ENCODE measurements at places on chromosomes 4 and X.
A peak's percentile ranks its signal among the peaks of the same experiment; 100 is the strongest.

GRCh38 chrX:133306316-133306715 lies 88.2 kb upstream of the TFDP3 start:
- no peak for DNase-seq

DNA sequence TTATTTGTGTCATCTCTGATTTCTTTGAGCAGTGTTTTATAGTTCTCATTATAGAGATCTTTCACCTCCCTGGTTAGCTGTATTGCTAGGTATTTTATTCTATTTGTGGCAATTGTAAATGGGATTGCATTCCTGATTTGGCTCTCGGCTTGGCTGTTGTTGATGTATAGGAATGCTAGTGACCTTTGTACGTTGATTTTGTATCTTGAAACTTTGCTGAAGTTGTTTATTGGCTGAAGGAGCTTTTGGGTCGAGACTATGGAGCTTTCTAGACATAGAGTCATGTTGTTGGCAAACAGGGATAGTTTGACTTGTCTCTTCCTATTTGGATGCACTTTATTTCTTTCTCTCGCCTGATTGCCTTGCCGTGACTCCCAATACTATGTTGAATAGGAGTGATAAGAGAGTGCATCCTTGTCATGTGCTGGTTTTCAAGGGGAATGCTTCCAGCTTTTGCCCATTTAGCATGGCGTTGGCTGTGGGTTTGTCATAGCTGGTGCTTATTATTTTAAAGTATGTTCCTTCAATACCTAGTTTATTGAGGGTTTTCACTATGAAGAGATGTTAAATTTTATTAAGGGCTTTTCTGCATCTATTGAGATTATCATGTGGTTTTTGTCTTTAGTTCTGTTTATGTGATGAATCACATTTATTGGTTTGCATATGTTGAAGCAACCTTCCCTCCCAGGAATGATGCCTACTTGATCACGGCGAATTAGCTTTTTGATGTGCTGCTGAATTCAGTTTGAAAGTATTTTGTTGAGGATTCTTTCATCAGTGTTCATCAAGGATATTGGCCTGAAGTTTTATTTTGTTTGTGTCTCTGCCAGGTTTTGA lies 72.7 kb upstream of the BOD1L1 start:
- DNase-seq: no peak

DNA sequence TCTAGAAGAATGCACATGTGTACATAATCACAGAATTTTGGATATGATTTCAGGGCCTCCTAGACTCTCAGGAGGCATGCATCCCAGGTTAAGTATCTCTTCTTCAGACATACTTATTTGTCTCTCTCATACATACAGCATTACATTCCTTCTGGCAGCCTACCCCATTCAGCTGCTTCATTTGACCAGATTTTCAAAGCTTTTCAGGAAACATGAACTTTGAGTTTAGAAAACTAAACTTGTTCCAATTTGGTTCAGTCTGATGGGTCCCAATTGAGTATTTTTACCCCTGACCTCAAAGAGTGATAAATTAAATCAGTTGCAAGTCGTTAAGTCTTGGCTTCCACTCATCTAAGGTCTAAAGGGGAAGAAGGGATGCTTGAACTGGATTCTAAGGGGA lies 330.9 kb downstream of the ARHGAP24 start:
- DNase-seq: no peak

DNA sequence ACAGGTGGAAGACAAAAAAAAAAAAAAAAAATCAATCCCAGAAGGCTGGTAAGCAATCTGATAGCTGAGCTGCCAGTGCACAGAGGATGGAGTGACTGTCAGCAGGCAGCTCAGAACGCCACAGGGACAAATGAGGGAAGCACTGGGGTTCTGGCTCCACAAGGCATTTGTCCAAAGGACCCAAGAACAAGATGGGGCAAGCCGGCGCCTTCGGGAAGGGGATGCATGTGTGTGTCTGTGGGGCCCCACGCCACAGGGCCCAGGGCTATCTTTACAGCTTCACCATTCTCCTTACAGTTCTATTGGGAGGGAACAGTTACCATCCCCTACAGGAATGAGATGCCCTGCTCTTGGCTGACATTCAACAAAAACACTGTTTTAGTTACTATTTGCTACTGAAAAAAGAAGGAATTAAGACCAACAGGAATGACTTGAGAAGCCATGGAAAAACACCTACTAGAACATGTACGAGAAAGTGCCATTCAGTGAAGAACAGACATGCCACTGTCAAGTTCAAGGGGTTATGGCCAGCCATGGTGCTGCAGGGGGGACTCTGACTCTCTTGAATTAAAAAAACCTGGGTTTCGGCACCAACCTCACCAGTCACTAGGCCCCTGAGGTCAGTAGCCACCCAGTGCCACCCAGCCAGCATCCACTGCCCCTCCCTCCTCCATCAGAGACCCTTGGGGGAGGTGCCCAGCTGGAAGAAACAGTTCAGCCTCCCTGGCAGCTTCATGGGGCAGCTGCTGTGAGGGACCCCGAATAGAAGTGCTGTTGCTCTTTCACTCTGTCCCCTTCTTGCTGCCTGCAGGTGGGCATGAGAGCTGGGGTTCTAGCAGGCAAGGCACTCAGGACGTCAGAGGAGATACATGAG lies 18.5 kb downstream of the WDR1 start:
- DNase-seq: no peak

DNA sequence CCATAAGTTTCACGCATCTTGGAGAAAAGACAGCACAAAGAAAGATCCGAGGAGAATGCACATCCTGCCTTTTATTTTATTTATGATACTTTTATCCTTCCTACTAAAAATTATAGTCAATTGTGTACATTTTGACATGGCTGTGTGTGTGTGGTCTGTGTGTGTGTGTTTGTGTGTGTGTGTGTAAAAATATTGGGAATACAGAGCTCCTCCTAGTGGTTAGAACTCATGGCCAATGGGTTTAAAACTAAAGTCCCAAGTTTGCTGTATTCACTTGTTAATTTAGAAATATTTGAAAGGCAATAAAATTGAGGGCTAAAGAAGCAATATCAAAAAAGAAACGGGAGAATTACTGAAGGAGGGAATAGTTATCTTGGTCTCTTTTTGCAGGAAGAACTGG lies 47.5 kb downstream of the NKX6-1 start:
- peak; percentile 11 for DNase-seq

- DNase-seq: no peak
These were observed 55.0 kb downstream of the ATP11C start for GRCh38 chrX:139877710-139878414.

DNA sequence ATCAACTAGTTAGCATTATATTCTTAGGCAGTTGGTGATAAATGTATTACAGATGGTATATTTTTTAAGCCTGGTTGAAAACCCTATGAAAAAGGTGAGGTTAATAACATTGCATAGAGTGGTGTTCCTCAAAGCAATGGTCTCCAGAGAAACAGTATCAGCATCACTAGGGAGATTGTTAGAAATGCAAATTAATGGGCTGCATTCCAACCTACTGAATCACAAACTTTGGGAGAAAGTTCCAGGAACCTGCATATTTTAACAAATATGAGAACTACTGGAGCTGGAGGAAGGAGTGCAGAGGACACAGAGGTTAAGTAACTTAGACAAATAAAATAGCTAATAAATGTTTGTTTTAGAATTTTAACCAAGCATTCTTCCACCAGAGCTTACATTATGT lies 166.9 kb upstream of the PCDH10 start:
- DNase-seq: no peak

GRCh38 chrX:121407627-121408026 lies 360.2 kb downstream of the GLUD2 start:
- no peak for DNase-seq

- DNase-seq: peak; percentile 66
These were observed 4.3 kb upstream of the SLC26A1 start for GRCh38 chr4:997375-998071.

DNA sequence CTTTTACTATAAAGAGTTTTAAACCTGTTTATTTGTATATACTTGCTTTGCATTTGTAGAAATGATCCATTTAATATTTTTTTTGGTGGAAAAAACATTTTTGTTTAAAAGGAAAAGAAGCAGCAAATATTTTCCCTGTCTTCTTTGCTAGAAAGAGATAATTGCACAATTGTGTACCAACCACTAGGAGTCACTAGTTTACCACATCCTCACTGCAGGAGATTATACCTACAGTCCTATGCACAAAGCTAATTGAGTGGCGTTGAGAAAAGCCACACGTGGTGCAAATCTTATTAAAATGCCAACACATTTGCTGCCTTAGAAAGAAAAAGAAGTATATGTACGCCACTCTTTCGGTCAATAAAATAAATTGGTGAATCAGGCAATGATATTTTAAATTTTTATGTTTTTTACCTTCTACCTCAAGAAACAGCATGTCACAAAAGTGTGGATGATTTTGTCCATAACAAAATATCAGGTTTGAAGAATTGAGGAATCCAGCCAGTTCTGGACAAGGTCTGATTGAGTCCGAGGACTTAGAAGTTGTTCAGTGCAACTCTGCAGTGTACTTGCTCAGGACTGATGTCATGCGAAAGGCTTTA lies 102.9 kb downstream of the GRXCR1 start:
- peak; percentile 64 for DNase-seq

DNA sequence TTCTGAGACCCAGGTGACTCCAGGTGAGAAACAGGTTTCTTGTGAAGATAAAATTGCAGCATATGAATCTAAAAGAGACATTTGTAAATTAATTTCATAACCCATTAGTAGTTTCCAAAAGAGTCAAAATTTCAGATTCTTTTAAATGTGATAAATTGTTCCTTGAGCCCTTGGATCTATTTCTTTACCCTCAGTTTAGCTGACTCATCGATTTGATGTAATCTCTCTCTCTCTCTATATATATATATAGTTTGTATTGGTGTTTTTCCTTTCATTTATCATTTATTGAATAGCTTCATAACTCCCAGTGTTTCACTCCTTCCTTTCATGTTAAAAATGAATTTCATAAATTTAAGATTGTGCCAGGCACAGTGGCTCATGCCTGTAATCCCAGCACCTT lies 96.9 kb downstream of the RAPGEF2 start:
- DNase-seq: no peak

DNA sequence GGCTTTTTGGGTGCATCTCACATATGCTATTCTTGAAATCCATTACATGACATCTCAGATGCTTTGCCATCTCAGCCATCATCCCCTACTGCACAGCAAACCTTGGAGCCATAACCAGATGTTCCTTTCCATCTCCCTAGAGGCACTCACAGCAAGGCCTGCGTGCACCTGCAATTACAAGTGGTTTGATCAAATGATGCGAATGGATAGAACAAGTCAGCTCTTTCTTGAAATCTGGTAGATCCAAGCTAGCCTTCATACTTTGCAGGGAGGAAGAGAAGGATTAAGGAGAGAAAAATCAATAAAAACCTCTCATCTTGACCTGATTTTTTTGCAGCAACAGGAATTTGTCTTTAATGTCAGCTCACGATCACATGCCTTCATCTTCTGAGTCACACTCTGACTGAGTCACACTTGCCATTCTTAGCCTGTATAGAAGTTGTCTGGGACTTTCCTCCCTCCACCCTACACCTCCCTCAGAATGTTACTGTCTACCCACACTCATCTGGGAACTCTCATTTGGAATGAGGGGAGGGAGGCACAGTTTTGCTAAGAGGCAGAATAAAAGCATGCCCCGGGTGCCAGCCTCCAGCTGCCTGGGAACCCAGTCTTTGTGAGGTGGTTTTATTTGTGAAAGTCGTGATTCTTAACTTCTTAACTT lies 11.9 kb upstream of the TRIML1 start:
- DNase-seq: no peak

GRCh38 chrX:9942086-9942485 lies 25.1 kb upstream of the CLDN34 start:
- DNase-seq: peak; percentile 73

- peak; percentile 72 for DNase-seq
These were observed 212.4 kb upstream of the NDST4 start for GRCh38 chr4:115325836-115326235.

GRCh38 chrX:136030303-136031191 lies 45.3 kb downstream of the SLC9A6 start:
- no peak for DNase-seq

- DNase-seq: no peak
These were observed 328.7 kb downstream of the EPHA5 start for GRCh38 chr4:65341557-65341956.

- no peak for DNase-seq
These were observed 5.7 kb upstream of the CASP6 start for GRCh38 chr4:109708990-109709389.

GRCh38 chr4:112532267-112532666 lies 16.3 kb upstream of the NEUROG2 start:
- DNase-seq: no peak

DNA sequence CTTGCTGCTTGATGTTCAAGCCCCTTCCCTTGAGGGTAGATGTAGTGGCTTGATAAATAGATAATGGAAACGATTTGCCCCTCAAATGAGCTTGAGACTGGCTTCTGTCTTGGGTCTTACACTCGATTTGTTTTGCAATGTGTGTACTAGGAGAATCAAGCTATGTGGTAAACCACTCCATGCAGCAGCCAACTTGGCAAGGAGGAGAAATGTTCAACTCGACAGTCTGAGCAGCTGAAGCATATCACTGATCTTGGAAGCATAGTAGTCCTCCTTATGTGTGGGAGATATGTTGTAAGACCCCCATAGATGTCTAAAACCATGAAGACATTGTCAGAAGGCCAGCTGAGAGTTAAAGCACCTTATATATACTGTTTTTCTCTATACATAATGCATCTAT lies 125.3 kb downstream of the CCNG2 start:
- no peak for DNase-seq

DNA sequence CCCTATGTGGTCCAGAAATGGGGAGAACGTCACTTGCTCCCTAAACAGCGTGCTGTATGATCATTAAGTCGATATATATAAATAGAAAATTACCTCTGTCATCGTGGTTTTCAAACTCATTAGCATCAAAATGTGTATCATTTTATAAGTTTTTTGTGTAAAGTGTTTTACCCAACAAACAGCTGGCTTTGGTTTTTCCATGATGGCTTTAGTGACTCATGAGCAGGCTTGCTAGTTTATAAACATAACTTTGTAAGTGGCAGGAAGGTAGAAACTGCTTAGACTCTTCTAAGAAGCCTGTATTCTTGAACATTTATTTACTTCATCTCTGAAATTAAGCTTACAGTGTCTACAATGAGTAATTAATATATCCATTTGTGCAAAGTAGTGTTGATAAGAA lies 108.4 kb upstream of the DIPK2B start:
- no peak for DNase-seq

- no peak for DNase-seq
These were observed 350.6 kb downstream of the CHIC1 start for GRCh38 chrX:73913580-73913979.

DNA sequence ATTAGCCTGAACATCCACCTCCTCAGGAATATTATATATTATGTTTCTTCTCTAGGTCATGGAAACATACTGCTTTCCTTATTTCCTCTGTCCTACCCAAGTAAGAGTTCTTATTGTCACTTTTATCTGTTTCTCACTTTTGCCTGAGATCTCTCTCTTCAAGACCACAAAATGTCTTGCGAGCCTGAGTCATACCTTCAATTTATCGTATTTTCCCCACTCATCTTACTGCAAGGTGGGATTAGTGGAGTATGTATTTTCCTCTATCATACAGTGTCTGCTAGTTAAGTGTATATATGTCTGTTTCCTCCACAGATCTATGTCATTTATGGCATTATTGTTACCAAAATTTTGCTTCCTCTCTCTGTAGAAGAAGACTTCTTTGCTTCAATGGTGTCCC lies 124.5 kb downstream of the EIF4E start:
- no peak for DNase-seq

All from hematopoietic multipotent progenitor cell treated with erythropoietin and hydrocortisone succinate and interleukin-3 and kit ligand, for 4 days (in vitro differentiated cells).